Stimulated activated CD8-positive, alpha-beta memory T cell treated with anti-CD3 and anti-CD28 coated beads, Interleukin-4, amount 100 ng/mL, for 24 hours (primary cell): ENCODE measurements at places on chromosomes 3 and 15.

DNA sequence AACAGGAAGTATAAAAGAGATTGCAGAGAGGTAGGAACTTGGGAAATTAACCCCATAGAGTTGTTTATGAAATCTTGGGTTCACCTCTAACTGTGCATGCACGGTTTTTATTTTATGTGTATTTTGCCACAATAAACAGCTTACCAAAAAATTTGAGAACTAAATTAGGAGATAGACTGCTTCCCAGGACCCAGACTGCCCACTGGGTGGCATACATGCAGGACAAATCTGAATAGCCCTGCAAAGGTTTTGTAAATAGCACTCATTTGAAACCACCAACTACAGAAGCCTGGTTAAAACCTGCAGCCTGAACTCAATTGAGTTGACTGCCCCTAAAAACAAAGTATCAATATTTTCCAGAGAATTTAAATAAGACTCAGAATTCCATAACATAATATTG lies 96.4 kb upstream of the SLCO2A1 start:
- no peak for DNase-seq

DNA sequence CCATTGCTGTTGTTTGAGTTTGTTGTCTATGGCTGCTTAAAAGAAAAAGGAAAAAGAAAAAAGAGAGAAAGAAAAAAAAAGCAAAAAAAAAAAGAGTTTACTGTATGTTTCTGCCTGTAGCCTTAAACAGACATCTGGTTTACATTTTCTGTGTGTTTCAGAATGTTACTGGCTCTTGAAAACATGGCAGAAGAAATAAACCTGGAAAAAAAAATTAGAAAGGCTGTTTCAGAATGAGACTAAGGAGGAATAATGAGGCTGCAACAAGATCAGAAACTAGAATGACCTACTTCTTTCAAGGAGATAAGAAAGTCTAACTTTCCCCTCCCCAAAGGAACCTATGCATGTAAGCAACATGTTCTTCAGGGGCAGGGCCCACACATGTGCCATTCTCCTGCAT lies 292.1 kb downstream of the DIPK2A start:
- DNase-seq, result no peak

DNA sequence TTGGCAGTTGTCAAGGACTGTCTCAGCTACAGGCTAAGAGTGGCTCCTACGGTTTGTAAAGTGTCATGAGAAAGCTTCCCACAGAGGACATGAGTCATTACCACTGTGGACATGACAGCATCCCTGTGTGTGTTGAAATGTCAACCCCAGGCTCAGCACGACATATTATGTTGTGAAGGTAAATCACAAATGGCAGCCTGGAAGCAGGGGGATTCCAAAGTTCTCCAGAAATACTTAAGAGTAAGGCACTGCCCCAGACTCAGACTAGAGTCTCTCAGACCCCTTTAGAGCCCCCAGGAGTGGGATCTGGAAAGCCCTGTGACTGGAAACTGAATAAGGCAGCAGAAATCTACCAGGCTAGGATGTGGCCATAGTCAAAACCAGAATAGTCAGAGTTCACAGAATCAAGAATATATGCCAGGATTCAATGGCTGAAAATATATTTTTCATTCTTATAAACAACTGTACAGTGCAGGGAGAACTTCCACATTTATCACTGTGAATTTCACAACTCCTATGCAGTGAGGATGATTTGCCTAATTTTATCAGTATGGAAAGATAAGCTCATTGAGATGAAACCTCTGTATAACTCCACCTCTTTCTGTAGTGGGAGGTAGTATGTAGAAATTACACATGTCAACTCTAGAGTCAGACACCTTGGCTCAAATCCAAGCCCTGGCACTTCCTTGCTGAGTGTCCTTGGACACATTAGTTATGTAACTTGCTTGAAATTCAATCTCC lies 237.1 kb upstream of the CFAP20DC start:
- no peak for DNase-seq

- DNase-seq, result no peak
These were observed 295.7 kb downstream of the SOX2 start for GRCh38 chr3:182007441-182007840.

DNA sequence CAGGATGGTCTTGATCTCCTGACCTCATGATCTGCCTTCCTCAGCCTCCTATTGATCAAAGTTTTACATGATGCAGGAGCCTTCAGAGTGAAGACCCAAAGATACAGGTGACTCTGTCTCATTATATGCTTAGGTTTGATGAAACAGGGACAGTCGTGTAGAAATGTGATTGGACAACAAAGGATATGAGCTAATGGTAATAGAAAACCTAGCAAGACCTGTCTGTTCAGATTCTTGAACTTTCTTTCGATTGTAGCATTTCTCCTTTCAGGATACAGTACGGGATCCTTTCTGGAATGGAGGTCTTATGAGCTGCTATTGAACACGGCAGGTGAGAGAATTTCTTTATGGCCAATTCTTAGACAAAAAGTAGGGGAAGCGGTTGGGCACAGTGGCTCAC lies at the start of gene ACKR2:
Gene ACKR2, plus strand, starts transcription at position 244 of the 400 bp plus-strand sequence. CDS start 55,058 bp downstream, outside the sequence.
- DNase-seq, result no peak
